ENCODE measurements at places on chromosomes 2 and 18.

DNA sequence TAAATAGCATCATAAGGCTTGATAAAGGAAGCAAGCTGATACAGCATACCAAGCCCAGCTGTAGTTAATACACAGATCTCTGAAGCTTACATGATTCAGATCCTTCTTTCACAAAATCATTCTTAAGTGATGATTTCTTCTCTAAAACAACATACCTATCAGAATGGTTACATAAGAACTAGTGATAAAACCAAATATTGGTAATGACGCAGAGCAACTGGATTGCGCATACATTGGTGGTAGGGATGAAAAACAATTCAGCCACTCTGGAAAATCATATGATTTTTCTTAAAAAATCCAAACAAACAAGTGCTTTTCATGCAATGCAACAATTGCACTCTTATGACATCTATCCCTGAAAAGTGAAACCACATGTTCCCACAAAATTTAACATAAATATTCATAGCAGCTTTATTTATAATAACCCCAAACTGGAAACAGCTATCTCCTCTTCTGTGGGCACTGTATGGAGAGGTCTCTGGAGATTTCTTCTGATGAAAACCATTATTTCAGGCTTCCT is 153.6 kb upstream of the DSEL start:
- no peak for DNase-seq

DNA sequence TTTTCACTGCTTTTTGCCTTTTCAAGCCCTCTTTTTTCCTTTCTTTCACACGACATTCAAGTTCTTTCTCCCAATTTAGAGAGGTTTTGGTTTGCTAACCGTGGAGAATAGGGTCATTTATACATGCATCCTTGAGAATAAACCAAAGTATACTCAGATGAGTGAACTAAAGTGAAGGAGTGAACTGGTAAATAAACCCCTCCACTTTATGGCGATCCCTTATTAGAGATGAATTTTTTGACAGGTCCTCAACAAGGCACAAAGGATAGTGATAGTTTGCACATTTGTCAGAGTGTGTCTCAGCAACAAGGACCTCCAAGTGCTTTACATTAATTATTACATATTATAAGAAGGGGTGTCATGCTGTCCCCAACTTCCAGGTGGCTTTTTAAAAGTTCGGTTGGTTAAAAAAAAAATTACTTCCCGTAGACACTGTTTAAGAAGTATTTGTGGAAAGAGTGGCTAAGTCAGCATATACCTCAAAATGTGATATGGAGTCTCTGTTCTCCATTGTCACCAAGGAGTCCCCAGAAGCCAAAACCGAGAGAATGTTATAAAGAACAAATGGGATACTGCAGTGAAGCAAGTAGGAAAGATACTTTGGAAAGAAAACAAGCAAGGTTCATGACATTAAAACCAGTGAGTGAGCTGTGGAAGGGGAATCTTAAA is 1.7 kb upstream of the SLC40A1 start:
- no peak for DNase-seq

DNA sequence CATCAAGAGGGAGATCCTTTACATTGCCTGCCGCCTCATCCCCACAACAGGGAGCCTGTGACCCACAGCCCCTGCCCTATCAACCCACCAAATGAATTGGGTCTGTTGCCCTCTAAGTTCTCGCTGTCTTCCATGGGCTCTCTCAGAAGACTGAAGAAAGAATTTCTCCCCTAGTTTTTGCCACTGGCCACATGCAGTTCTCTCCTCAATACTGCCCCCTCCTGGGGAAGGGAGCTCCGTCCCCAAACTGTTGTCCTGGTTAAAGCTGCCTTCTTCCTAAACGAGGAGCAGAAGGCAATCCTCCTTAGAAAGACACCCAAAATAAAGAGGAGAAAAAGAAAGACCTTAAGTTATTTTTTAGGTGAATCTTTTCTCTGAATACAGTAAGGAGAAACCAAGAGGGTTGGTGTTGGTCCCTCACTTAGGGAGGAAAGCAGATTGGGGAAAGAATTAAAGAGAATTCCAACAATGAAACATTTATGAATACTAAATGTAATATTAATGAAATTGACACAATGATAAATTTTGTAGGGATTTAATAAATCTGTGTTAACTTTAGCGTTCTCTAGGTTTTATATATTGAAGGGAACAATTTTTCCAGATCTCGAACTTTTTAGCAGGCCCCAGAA is 31.1 kb upstream of the SATB2 start:
- no peak for DNase-seq

GRCh38 chr2:216416571-216417307 is 4.5 kb downstream of the SMARCAL1 start:
- DNase-seq: no peak

DNA sequence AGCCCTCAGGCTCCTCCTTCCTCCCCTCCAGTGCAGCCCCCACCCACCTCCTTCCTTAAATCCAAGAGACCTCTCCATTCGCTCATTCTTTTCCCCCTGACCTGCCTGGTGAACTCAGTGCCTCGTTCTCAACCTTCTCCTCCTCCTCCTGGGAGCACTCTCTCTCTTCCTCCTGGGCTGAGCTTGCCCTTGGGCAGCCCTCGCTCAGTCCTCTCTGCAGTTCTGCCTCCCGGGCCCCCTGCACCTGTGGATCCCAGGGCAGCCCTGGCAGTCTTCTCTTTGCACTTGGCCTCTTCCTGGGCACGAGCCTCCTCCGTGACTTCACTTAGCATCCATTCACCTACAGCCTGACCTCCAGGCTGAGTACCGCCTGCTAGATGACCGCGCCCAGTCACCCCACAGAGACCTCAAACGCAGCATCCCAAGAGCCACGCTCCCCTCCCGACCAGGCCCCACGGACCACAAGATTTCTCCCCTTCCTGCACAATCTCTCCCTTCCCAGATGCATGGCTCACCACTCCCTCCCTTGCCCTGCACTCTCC is 58.9 kb upstream of the ID2 start:
- DNase-seq: no peak

DNA sequence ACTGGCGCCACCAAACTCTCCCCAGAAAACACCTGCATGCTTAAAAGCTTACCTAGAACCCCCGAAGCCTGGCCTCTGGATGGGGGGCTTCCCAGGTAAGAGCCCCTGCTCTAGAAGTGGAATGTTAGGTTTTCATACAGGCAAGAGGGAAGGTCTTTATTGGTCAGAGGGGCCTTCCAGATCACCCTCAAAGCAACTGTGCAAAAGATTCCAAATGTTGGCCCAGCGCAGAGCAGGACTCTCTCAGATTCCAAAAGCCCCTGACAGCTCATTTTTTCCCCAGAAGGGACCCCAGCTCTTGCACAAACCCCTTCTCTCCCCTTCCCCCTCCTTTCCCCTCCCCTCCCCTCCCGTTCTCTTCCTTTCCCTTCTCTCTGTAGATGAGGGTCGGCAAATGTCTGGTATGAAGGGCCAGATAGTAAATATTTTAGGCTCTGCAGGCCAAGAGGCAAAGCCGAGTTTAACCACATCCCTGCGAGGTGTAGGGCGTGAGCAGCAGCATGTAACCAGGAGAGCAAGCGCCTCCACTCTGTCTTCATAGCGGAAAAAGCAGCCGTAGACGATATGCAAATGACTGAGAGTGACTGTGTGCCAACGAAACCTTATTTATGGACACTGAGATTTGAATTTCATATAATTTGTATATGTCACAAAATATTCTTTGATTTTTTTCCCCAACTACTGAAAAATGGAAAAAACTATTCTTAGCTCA is 116.9 kb downstream of the SMAD7 start:
- DNase-seq: no peak

DNA sequence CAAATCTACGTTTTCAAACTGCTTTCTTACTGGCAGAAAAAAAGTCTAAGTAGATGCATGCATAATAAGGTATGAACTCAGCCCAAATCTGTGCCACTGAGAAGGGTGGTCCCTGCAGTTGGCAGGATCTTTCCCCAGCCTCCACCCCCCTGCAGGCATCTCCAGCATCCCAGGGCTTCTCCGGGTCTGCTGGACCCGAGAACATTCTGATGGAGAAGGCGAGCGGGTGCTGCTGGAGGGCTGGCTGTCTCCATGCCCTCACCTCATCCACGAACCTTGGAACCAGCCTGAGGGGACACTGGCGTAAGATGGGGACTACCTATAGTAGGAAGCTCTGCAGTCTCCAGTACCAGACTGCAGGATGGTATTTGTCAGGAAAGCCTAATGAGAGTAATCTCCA is 198.9 kb downstream of the HDAC4 start:
- no peak for DNase-seq

DNA sequence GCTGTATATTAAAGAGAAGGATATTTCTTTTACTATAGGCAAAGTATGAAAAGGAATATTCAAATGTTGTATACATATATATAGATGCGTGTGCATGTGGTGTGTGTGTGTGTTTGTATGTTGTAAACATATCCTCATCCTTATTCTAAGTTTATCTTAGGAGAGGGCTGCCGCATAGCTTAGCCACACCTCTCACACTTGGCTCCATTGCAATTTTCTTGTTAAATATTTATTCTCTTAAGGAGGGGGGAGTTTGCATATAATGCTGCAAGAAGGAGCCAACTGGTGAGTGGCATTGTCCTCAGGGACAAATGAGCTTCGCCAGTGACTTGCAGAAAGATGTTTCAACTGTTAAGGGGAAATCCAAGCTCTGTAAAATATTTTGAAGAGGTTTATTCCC is 360.1 kb upstream of the RND3 start:
- no peak for DNase-seq

DNA sequence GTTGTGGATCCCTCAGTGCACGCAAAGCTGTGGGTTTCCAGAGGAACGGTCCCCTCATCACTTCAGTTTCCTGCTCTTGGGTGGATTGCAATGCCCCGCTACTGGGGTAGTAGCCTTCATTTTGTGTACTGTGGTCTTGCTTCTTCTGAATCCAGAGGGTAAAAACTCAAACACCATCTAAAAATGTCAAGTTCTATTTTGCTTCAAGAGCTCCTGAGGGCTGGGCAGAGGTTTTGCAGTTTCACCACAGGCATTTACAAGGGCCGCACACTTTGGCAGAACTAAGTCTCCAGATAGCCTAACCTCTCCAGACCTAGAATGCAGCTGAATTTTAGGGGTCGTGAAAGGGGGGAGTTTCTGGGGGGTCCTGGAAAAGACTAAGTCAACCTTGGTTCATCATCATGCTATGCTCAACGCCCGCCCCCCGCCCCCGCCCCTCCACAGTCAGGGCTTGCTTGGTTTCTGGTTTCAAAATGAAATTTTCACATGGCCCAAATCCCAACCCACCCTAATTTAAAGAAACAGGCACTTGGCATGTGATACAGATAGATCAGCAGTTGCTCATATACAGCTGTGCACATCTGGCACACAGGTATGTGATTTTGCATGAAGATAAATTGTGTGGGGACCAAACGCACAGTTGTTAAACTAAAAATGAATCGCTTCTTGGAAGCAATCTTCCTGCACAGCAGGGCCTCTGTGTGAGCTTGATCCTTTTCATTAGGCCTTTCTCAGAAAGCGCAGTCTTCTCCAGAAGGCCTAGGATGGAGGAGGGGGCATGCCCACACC is 329.6 kb downstream of the OSR1 start:
- DNase-seq: no peak
